ENCODE measurements at places on chromosomes 1 and 21.

DNA sequence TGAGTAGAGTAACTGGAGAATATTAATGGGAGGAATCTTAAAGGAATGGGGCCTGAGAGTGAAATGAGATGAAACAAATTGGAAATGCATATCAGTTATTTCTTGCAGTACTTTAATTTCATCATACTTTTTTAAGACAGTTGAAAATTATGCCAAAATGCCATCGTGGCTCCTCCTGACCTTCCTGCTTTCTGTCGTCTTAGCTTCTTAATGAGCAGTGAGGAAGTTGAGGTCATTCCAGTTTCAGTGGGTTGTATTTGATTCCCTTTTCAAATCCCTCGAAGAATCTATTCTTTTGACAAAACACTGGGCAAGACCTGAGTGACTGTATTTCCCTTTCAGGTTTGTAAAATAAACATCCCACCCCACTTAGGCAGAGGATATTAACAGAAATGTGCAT lies 134.9 kb upstream of the MAP1LC3C start:
- no peak for DNase-seq

- no peak for DNase-seq
Observed at GRCh38 chr1:246587606-246588005, 21.4 kb downstream of the CNST start.

- no peak for DNase-seq
Observed at GRCh38 chr1:4657960-4658541, 3.6 kb downstream of the AJAP1 start.

- no peak for DNase-seq
Observed at GRCh38 chr1:221863635-221864034, 121.7 kb upstream of the DUSP10 start.

- no peak for DNase-seq
Observed at GRCh38 chr1:238329671-238330070, 438.9 kb upstream of the ZP4 start.

DNA sequence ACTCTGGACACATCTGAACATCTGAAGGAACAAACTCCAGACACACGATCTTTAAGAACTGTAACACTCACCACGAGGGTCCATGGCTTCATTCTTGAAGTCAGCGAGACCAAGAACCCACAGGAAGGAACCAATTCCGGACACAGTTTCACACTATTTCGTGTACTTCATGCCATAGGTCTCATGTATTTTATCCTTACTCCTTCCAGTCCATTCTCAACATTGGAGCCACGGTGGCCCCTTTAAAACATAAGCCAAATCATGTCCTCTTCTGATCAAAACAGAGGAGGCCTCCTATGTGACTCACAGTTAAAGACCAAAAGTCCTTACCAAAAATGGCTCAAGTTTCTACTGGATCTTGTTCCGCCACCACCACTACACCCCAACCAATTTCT lies 29.8 kb upstream of the RCOR3 start:
- no peak for DNase-seq

- no peak for DNase-seq
Observed at GRCh38 chr21:28235169-28235895, 757.3 kb downstream of the LTN1 start.

- DNase-seq = no peak
Observed at GRCh38 chr1:156368889-156369684, at the start of gene RHBG. TSS of gene RHBG (plus strand) at chr1:156369211. CDS start at chr1:156369250, 39 bp downstream.
